ENCODE measurements at places on chromosomes 4 and X.

DNA sequence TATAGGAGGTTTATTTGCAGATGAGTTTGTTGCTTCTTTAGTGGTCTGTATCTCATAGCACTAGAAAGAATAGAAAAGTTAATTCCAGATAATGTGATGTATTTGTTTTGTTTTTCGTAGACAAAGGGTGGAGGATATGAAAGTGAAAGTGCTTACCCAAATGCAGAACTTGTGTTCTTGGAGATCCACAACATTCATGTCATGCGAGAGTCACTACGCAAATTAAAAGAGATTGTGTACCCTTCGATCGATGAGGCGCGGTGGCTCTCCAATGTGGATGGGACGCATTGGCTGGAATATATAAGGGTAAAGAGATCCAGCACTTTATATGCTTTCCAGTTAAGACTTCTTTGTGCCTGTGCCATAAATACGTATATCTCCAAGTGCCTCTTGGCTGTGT is 43.3 kb downstream of the MTMR1 start:
- DNase-seq: no peak

GRCh38 chr4:85701861-85702321 is 226.9 kb downstream of the ARHGAP24 start:
- peak; percentile 89 for DNase-seq

DNA sequence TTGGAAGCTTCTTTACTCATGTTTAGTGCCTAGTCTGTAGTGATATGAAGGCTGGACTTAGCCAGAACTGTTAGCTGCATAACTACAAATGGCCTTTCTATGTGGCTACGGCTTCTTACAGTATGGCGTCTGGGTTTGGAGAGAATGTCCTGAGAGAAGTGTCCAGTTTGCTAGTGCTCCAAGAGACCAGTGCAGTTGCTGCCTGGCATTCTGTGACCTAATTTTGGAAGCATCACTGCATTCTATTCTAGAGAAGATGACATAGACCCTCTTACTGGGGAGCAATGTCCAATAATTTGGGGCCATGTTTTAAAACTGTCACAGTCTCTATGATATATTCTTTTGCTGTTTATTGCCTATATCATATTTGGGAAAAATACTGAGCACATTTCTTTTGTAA is 74.2 kb downstream of the STAG2 start:
- DNase-seq: no peak

DNA sequence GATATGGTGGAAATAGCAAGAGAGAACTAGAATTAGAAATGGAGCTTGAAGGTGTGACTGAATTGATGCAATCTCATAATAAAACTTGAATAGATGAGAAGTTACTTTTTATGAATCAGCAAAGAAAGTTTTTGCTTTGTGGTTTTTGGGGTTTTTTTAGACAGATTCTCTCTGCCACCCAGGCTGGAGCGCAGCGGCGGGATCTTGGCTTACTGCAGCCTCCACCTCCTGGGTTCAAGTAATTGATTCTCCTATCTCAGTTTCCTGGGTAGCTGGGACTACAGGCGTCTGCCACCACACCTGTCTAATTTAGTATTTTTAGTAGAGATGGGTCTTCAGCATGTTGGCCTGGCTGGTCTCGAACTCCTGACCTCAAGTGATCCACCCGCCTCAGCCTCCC is 23.7 kb upstream of the NEIL3 start:
- DNase-seq: no peak

GRCh38 chr4:137193564-137193963 is 338.7 kb downstream of the PCDH18 start:
- no peak for DNase-seq
